ENCODE measurements at places on chromosomes 6 and 20.

DNA sequence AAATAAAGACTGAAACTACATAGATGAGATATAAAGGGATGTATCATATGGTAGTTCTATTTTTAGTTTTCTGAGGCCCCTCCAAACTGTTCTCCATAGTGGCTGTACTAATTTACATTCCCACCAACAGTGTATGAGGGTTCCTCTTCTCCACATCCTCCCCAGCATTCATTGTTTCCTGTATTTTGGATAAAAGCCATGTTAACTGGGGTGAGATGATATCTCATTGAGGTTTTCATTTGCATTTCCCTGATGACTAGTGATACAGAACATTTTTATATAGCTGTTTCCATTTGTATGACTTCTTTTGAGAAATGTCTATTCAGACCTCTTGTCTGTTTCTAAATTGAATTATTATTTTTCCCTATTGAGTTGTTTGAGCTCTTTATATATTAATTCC lies 229.3 kb downstream of the RFPL4B start:
- no peak for DNase-seq

- DNase-seq, result peak; percentile 59
These were observed 92.8 kb downstream of the CLIC5 start for GRCh38 chr6:45922728-45923351.

DNA sequence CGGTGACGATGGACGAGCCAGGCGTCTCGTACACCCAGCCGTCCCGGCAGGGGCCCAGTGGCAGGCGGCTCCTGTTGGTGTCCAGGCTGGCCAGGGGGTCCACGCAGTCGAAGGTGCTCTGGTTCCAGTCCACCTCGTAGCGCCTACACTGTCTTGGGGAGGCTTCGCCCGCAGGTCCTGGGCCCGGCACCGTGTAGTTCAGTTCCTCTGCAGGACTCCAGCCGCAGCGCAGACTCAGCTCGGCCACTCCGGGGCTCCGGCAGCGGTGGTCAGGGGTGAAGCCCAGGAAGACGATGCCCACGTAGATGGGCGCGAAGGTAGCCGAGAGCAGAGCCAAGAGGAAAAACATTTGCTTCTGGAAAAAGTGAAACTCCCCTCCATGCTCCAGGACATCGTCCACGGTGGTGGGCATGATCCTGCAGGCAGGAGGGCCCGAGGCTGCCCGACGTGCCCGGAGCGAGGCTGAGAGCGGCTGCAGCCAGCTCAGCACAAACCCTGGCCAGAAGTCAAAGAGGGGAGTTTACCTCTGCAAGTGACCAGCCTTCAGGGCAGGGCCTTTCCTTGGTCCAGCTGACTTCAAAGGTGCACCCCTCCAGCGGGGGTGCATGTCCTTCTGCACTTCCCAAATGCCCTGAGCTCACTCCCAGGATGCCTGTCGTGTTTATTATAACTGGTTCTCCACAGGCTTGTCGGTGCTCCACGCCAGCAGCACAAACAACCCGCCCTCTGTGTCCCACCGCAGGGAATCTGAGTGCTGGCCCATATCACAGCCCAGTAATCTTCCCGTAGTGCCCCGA lies at the start of gene SLC22A2:
SLC22A2 (minus strand) TSS at position 476 of the 797 bp plus-strand sequence; CDS start at position 412, 64 bp downstream.
- DNase-seq, result no peak

- DNase-seq, result no peak
These were observed 48.4 kb downstream of the ZHX3 start for GRCh38 chr20:41268917-41269652.

- DNase-seq, result no peak
These were observed 15.8 kb upstream of the THBS2 start for GRCh38 chr6:169269180-169270076.

GRCh38 chr6:37840940-37841300 lies 21.4 kb downstream of the ZFAND3 start:
- no peak for DNase-seq

- DNase-seq, result no peak
These were observed 29.7 kb upstream of the MDFI start for GRCh38 chr6:41608443-41609151.

GRCh38 chr6:13261464-13261994 lies 66.8 kb downstream of the TBC1D7 start:
- no peak for DNase-seq

DNA sequence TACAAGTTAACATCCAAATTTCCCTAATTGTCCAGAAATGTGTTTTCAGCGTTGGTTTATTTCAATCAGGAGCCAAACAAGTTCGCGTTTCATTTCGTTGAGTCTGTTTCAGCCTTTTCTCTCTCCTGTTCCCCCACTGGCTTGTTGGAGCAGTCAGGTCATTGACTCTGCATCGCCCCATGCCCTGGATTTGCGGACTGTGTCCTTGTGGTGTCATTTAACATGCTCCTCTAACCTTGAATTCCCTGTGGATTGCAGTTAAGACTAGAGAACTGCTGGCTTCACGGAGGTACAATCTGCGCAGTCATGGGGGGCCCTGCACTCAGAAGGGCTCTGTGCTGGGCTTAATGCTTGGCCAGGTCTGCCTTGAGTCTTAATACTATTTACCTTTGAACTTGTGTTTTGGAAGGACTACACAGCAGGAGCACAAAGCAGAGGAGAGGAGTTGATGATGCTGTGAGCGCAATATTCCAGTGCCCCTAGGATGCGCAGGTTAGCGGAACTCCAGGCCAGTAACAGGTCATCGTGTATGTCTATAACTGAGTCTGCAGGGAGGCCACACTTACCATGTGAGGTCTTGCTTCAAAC lies 5.5 kb upstream of the TBC1D32 start:
- no peak for DNase-seq

DNA sequence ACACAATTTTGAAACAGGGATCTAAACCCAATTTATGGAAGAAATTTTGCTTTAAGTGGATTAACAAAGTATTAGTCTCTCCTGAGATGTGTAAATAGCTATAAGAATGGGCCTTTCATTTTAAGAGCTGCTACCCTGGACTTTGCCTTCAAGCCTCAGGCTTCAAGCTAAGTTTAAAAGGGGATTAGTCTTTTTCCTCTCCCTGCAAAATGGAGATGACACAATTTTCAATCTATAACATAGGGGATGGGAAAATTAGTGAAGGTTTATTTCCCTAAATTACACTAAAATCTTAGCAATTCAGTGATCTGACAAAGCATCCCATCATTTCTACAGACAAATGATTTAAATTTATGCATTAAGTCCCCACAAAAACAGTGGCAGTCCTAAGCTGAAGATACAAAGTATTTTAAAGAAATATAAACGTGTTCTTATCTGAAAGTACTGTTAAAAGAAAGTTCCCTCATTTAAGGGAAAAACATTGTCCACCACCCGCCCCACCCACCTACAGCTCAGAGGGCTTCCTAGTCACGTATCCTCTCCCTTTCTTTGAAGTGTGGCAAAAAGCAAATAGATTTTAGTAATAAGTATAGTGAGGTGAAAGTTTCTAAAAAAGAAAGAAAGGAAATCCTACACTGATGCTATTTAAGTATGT lies 14.5 kb downstream of the ARHGAP18 start:
- no peak for DNase-seq

- DNase-seq, result no peak
These were observed 36.0 kb upstream of the AKIRIN2 start for GRCh38 chr6:87738000-87738399.

DNA sequence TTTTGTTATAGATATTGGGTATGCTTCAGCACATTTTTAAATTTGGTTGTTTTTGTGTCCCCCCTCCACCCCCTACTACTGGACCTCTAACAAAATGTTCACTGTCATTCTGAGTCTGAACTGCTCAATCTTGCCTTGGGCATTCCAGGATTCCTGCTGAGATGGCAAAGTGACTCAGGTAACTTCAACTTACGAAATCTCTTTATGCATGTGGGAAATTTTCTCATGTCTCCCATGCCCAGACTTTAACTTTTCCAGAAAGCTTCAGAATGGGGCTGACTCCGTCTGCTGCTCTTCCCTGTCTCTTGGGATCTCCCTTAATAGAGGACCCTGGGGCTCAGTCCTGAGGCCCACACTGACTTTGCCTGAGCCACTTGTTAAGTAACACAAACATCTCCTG lies 14.0 kb downstream of the CYP39A1 start:
- DNase-seq, result no peak

DNA sequence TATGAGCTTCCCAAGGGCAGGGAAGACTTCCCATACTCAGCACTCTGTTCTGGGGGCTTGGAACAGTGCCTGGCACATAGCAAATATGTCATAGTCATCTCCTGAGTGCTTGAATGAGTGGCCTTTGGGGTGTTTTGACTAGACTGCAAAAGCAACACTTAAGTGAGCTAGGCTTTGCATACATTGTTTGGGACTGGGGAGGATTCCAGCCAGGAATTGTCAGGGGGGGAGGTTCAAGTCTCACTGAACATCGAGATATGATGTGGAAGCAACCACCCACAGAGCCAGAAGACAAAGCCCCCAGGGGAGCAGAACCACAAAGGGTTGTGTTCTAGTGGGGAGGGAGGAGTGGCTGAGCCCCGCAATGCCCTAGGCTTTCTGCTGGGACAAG lies 98.4 kb downstream of the SYCP2 start:
- DNase-seq, result no peak

DNA sequence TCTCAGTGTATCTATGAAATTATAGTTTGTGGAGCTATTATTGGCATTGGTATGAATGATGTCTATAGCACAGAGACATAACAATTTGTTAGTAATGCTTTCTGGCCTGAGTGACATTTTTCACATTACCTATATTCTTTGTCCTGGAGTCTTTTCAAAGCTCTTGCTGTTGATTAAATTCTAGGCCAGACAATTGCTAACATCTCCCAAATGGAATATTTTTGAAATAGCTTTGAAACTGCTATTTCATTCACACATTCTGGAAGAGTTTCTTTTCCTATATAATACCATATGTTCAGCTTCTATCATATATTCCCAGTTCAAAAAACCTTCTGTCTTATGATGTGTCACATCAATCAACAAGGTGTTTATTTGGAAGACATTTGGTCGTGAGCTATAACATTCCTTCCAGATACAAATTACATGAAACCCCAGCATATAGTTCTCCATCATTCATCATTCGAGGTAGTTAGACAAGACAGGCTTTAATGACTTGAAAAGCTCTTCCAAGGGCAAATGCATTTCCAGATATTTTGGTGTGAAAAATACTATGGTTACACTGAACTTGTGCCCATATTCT lies 452.8 kb downstream of the KHDRBS2 start:
- DNase-seq, result no peak

DNA sequence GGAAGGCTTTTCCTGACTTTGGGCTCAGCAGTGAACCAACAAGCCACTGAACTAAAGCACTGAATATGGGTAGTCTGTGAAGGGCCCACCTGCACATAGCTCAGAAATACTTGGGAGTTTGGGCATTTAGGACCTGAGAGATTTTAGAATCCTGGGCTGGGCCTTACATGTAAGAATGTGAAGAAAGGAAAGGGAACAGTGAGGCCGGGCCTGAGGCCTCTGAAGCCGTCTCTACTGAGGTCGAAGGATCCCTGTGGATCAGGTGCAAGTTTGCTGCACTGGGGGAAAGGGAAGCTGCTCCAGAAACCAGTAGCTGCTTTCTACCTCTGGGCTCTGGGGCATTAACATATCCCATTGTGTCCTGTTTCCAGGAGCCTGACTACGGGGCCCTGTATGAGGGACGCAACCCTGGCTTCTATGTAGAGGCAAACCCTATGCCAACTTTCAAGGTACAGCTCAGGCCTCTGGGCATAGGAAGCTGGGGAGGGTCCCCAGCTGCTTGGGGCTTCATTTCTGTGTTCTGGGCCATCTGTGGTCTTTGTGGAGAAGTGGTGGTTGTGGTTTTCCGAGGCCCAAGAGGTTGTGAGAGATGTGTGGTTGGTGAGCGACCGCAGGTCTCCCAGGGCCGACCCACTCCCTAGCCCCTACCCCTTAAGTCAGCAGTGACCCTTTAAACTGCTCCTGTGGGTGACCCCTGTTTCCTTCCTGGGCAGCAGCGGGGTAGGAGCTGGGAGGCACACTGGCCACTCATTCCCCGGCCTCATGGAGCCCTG lies 30.3 kb downstream of the PLCG1 start:
- no peak for DNase-seq

DNA sequence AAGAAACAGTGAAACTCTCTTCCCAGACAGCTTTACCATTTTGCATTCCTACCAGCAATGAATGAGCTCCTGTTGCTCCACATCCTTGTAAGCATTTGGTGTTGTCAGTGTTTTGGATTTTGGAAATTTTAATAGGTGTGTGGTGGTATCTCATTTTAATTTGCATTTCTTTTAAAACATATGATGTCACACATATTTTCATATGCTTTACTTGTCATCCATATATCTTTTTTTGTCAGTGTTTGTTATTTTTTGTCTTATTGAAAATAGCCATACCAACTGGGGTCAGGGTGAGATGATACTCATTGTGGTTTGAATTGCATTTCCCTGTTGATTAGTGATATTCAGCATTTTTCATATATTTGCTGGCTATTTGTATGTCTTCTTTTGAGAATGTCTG lies 119.5 kb upstream of the FOXA2 start:
- DNase-seq, result no peak

DNA sequence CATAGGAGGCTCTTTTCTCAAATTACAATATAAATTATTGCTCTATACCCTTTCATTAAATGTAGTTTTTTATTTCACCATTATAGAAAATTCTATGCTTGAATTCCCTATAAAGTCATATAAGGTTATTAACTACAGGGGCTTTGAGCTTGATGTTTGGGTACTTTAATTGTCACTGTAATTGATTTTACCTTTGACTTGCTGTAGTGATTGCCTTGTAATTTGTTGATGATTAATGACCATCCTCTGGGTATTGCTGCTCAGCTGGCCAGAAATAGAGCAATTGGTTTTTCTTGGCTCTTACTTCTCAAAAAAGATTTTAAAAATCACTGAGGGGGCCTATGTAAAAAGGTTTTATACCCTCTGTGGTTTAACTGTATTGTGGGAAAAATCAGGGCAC lies 1186.0 kb downstream of the KHDRBS2 start:
- DNase-seq, result no peak

GRCh38 chr6:11636121-11636520 lies 98.6 kb downstream of the TMEM170B start:
- DNase-seq, result no peak

GRCh38 chr20:50359607-50360217 lies 150.5 kb upstream of the PTPN1 start:
- DNase-seq, result no peak

- peak; percentile 27 for DNase-seq
These were observed 32.5 kb upstream of the ZNF184 start for GRCh38 chr6:27505209-27506027.

GRCh38 chr20:61933951-61934715 lies 131.5 kb downstream of the TAF4 start:
- no peak for DNase-seq

DNA sequence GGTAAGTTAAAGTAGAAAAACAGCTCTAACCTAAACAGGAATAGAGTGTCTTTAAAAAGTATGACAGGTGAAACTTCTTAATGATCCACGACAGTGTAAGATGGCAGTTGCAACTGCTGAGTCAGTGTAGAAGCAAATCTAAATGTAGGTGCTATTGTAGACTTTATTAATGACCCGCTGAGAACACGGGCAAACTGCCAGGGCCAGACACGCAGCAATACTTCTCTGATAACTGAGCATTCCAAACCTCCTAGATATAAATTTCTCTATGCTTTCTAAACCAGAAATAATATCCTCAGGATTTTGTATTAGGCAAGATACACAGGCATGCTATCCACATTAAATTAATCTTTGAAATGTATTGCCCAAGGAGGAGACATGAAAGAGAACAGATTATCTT lies 1076.4 kb downstream of the HACE1 start:
- DNase-seq, result no peak

All from neuronal stem cell (in vitro differentiated cells).